ENCODE measurements at places on chromosomes 3 and 15.

GRCh38 chr3:184323696-184324095 lies 9.3 kb downstream of the EIF4G1 start:
- H3K36me3 ChIP-seq, result peaks cover 100% of the 10 kb centered on the region
- H3K4me1 ChIP-seq, result peaks cover 33% of the 10 kb centered on the region
- no peak for DNase-seq
- H3K27me3 ChIP-seq, result no peaks in the 10 kb centered on the region
- H3K27ac ChIP-seq, result no peak overlapping the region

GRCh38 chr3:107990926-107991325 lies 99.9 kb downstream of the CD47 start:
- H3K27ac ChIP-seq, result no peak overlapping the region
- H3K36me3 ChIP-seq, result peaks cover 29% of the 10 kb centered on the region
- H3K27me3 ChIP-seq, result no peaks in the 10 kb centered on the region
- DNase-seq, result no peak
- peaks cover 63% of the 10 kb centered on the region for H3K4me1 ChIP-seq

DNA sequence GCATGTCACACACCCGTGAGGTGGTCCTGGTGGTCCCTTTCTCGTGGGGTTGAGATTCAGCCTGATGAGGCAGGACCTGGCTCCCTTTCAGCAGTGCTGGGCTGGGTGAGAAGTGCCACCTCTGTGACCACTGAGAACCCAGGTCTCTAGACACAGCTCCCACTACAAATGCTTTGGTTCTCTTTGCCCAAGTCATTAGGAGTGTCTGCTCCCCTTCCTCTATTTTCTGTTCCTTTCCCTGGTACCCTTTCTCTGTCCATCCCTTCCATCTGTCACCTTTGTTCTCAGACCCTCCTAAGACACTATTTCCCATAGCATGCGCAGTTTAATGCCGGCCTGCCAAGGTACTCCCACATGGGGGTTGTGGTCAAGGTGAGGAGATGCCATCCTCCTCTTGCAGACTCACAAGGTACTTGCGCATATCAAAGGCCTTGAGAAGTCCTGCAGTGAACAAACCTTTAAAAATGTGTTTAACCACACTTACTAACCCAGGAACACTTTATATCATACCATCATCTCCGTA lies 297.7 kb downstream of the LRTM1 start:
- H3K4me3 ChIP-seq, result no peak overlapping the region
- no peaks in the 10 kb centered on the region for H3K36me3 ChIP-seq
- no peak overlapping the region for H3K27ac ChIP-seq
- no peak for DNase-seq
- H3K27me3 ChIP-seq, result no peaks in the 10 kb centered on the region

GRCh38 chr15:99095626-99096025 lies 9.3 kb upstream of the SYNM start:
- H3K27me3 ChIP-seq, result peaks cover 71% of the 10 kb centered on the region
- peaks cover 8% of the 10 kb centered on the region for H3K4me1 ChIP-seq
- DNase-seq, result no peak
- no peaks in the 10 kb centered on the region for H3K36me3 ChIP-seq
- no peak overlapping the region for H3K4me3 ChIP-seq

DNA sequence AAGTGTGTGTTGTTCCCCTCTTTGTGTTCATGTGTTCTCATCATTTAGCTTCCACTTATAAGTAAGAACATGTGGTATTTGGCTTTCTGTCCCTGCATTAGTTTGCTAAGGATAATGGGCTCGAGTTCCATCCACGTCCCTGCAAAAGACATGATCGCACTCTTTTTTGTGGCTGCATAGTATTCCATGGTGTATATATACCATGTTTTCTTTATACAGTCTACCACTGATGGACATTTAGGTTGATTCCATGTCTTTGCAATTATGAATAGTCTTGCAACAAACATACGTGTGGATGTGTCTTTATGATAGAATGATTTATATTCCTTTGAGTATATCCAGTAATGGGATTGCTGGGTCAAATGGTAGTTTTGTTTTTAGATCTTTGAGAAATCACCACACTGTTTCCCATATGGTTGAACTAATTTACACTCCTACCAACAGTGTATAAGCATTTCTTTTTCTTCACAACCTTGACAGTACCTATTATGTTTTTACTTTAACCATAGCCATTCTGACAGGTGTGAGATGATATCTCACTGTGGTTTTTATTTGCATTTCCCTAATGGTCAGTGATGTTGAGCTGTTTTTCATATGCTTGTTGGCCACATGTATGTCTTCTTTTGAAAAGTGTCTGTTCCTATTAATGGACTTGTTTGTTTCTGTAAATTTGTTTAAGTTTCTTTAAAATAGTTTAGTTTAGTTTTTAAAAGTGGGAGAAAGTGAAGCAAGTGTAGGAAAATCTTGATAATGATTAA lies 21.9 kb upstream of the SLC30A4 start:
- no peaks in the 10 kb centered on the region for H3K36me3 ChIP-seq
- H3K4me1 ChIP-seq, result peaks cover 7% of the 10 kb centered on the region
- no peak overlapping the region for H3K27ac ChIP-seq
- no peak overlapping the region for H3K4me3 ChIP-seq

All from Calu3 (cell line).